Epithelial cell of proximal tubule (primary cell): ENCODE measurements at places on chromosomes 13 and 19.

GRCh38 chr19:39795001-39795400 lies 16.3 kb downstream of the LEUTX start:
- DNase-seq: no peak

- DNase-seq: no peak
These were observed 3.1 kb downstream of the DMAC2 start for GRCh38 chr19:41436674-41436951.

DNA sequence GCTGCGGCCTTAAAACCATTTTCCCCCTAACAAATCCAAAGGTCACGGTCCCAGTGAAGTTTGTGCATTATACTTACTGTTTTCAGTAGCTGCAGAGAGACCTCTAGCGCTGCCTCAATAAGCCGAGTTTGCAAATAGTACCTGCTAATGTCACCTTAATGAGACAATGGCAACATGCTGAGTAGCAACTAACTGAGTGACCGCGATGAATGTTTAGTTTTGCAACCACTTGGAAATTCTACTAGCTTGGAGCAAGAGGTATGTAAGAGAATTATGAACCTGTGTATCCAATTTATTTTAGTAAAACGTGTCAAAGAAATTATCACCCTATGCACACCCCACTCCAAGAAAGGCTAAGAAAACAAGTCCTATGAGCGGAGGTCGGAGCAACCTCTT lies 1.2 kb downstream of the KPNA3 start:
- DNase-seq: peak; percentile 12

GRCh38 chr13:41955605-41956004 lies 5.3 kb downstream of the VWA8 start:
- DNase-seq: no peak

GRCh38 chr13:31036731-31037695 lies 104.6 kb downstream of the TEX26 start:
- no peak for DNase-seq

DNA sequence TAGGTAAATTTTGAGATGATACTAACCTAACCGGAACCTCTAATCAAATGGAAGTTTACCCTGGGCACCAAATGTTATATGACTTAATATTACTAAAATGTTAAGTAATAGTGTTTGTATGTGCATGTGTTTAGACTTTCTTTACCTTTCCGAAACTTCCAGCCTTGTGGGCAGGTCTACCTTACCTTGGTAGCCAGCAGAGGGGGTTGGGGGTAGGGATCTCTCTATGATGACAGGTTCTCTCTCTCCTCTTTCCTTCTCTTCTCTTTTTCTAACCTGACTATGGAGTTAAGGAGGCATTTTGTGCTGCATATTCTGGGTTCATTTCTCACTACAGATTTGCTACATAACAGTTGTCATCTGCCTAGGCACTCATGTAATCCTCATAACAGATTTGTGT lies 6.8 kb upstream of the FRY start:
- DNase-seq: no peak

- no peak for DNase-seq
These were observed 3.1 kb downstream of the FGF9 start for GRCh38 chr13:21673789-21674489.

GRCh38 chr13:24338721-24339120 lies 29.3 kb downstream of the C1QTNF9 start:
- no peak for DNase-seq

GRCh38 chr13:23688336-23688735 lies 118.1 kb downstream of the TNFRSF19 start:
- no peak for DNase-seq

GRCh38 chr19:7997809-7998480 lies 7.5 kb downstream of the ELAVL1 start:
- no peak for DNase-seq

DNA sequence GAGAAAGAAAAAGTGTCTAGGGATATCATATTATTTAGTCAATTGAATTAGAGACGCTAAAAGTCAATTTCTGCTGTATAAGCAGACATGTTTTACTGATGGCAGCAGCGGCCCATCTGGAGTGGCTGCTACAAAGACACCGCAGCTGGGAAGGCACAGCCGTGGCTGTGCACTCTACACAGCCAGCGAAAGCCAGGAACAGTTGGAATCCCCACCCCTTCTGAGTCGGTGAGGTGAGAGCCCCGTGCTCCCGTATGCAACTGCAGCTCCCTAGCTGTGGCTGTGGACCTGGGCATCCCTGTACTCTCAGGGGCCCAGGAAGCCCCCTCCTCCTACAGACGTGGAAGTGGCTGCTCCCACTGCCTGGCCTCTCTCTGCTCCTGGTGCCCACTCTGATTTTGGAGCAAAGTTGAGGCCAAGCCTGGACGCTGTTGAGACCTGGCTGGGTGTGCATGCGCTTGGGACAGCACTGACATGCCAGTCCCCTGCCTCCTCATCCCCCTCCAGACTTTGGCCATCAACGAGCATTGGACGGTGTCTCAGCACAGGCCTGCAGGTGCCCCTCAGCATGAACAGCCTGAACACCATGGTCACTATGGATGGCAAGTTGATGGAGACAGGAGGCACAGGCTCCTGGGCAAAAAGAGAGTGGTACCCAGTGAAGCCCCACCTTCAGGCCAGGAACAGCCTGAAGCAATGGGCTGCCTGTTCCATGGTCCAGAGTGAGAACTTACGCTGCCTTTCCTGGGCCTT lies 944.0 kb upstream of the MIR17HG start:
- no peak for DNase-seq

DNA sequence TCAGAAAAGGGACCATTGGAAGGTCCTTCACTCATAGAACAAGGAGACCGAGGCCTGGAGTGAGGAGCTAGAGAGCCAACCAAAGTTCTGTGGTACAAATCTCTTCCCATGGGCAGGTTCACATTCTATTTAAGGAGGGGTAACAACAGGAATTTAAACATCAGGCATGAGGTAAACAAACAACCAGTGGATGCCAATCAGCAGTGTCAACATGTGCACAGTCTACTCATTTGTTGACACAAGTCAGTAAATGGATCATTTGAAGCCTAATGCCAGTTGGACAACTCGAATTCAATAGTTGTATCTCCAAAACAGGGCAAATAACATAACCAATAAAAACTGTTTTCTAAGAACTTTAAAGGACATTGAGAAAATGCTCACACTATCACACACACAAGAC lies 6.3 kb upstream of the DOCK9 start:
- no peak for DNase-seq

GRCh38 chr19:56155124-56155687 lies 14.1 kb downstream of the ZNF444 start:
- no peak for DNase-seq

DNA sequence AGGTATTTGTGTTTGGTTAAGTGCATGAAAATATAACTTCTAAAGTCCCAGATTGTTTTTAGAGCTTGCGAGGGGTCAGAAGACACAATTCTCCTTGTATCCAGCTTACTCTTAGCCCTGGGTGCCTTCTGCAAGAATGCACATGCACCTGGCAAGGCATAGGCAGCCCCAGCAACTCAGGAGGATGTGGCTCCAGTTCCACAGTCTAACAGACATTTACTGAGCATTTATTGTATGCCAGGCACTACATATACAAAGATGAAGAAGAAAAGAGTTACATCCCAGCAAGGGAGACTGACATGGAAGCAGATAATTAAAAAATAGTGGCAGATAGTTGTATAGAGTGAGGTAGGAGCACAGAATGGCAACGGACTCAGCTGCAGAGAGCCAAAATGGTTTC lies 101.1 kb upstream of the FRY start:
- DNase-seq: no peak

DNA sequence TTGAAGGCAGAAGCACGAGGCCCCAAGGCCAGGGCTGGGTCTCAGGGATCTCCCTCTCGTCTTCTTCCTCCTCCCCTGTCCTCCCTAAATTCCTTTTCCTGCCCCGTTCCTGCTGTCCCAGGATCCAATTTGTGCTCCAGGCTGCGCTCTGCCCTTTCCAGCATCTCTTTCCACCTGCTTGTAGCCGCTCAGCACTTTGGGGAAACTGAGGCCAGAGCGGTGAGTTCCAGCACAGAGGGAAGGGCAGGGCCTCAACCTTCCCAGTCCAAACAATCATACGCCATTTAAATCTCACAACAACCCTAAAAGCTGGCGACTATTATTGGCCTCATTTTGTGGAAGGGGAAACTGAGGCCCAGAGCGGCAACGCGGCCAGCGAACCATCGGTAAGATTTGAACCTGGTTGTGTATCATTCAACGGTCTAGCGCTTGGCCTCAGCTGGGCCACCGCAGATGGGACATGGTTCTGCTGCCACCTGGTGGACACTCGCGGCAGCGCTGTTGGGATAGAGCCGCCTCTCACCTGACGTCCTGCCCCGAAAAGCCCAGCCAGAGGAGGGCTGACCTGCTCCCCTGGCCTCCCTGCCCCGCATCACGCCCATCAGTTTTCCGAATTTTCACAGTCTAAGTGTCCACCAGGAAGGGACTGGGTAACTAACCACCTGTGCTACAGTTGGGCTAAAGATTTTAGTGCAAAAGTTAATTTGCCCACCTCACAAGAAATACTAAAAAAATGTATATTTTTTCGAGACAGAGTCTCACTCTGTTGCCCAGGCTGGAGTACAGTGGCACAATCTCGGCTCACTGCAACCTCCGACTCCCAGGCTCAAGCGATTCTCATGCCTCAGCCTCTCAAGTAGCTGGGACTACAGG lies 4.2 kb upstream of the RPL18A start:
- no peak for DNase-seq

GRCh38 chr19:7550987-7551761 lies 15.7 kb downstream of the PNPLA6 start:
- DNase-seq: no peak

DNA sequence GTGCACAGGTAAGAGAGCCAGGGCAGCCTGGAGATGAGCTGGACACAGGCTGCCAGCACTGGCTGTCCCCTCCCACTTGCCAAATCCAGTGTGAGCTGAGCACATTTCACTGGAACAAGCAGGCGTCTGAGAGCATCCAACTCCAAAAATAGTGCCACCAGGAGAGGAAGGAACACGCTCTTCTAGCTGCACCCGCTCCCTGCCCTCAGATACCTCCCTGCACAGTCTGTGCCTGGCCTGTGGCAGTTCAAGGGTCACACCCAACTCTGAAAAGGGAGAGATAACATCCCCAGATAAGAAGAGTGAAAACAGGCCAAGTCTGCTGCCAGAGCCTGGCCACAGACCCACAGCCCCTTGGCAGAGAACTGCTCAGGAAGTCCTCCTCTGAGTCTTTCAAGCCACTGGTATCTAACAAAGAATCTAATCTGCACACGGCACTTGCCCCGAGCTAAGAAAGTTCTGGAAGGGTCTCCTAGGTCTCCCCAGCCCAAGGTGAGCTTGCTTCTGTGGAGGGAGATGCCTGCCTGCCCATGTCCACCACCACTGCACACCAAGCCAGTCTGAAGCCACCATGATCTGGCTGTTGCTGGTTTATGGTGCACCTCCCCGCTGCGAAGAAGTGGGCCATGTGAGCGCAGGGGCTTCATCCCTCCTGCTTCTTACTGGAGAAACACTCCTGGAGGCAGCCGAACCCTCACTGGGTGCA lies 14.7 kb downstream of the ELL start:
- DNase-seq: no peak

GRCh38 chr13:97492257-97492656 lies 58.3 kb downstream of the RAP2A start:
- no peak for DNase-seq

GRCh38 chr13:93244918-93245280 lies 18.3 kb downstream of the GPC6 start:
- peak; percentile 86 for DNase-seq

- no peak for DNase-seq
These were observed 14.2 kb downstream of the TSSK6 start for GRCh38 chr19:19500975-19501644.

- DNase-seq: no peak
These were observed 32.2 kb downstream of the UNC13A start for GRCh38 chr19:17655751-17656472.

DNA sequence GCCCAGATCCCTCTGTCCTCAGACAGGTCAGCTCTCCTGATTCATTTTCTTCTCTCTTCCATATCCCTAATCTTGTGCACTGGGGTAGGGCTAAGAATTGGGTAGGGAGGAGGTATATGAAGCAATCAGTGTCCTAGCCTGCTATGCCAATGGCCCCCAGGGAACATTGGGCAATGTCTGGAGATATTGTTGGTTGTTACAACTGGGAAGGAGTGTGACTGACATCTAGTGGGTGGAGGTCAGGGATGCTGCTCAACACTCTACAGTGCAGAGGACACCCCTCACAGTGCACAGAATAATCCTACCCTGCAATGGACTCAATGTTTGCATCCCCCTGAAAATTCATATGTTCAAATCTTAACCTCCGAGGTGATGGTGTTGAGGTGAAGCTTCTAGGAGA lies 57.5 kb downstream of the CPAMD8 start:
- DNase-seq: no peak

DNA sequence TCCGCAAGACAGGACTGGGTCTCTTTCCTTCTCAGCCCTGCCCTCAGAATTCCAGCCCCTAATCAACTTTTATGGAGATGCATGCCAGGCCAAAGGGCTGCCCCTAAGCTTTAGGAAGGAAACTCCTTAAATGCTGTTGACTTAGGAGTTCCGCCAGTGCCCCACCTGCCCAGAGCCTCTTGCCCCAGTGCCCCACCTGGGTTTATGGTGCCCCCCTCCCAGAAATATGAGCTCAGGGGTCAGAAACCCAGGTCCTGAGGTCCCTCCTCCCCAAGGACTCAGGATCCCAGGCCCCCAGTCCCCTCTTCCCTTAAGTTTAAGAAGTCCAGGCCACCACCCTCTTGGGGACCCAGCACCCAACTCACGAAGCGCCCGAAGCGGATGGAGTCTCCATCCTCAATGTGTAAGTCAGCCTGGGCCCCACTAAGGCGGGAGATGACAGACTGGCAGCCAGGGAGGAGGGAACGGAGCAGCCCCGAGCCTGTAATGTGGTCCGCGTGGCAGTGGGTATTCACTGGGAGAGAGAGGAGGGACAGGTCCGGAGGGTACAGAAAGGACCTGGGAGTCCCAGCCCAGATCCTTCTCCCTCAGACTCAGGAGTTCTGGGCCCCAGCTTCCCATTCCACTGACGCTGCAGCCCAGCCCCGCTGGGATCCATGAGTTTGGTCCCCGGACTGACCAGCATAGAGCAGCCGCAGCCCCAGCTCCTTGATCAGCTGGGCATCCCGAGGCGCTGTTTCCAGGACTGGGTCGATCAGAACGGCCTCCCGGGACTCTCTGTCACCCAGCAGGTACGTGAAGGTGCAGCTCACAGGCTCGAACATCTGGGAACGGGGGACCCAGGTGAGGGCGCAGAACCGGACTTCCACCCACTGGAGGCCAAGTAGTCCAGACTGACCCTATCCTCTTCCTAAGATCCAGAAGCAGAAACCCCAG lies 897 bp downstream of the ETHE1 start:
- no peak for DNase-seq

- DNase-seq: no peak
These were observed 3.5 kb downstream of the C19orf67 start for GRCh38 chr19:14081797-14082674.

DNA sequence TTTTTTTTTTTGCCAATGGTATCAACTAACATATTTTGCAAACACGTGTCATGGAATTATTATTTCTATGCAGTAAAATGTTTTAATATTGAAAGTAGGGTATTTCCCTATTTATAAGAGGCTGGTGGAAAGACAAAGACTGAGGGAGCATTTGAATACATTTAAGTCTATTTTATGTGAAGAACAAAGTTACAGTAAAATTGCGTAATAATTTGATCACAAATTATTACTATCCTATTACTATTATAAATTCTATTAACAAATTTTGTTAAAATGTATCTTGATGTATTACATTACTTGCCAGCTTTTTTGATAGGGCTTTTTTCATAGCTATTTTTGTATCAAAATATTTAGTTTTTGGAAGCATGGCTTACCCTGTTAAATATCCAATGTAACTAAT lies 58.4 kb downstream of the GPC5 start:
- no peak for DNase-seq

GRCh38 chr13:89029062-89029461 lies 1357.9 kb downstream of the SLITRK5 start:
- DNase-seq: no peak
